ENCODE measurements at places on chromosomes 11 and 22.

GRCh38 chr11:104061853-104062521 is 25.5 kb downstream of the DDI1 start:
- peak; percentile 31 for DNase-seq

DNA sequence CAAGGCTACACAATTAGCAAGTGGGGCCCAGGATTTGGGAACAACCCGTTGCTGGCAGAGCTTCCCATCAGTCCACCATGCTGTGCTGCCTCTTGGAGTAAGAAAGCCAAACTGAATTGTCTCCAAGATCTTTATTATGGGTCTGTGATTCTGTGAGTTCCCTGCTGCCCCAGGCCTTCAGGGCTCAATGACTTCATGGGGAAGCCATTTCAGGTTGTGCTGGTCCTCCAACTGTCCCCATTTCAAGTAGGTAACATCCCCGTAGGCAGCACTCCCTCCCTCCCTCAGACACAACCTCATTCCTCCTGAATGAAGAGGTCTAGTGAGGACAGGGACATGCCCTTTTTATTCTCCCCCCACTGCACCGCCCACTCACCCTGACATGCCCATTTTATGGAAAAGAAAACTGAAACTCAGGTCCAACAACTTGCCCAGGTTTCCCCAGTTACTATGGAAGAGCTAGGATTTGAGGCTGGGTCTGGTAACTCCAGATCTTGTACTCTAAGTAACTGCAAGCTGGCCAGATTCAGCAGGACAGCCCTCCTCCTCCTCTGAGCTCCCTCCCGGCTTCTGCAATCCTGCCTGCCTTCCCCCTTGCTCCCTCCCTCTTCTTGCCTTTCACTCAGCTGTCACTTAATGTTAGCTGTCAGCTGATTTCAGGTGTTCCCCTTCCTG is 8.2 kb upstream of the YWHAH start:
- no peak for DNase-seq

DNA sequence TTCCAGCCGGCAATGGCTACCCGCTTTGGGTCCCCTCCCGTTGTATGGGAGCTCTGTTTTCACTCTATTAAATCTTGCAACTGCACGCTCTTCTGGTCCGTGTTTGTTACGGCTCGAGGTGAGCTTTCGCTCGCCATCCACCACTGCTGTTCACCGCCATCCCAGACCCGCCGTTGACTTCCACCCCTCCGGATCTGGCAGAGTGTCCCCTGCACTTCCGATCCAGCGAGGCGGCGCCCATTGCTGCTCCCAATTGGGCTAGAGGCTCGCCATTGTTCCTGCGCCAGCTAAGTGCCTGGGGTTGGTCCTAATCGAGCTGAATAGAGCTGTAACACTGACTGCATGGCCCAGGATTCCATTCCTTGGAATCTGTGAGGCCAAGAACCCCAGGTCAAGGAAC is 359.9 kb downstream of the CTTN start:
- DNase-seq: no peak

- DNase-seq: no peak
These were observed 6.1 kb downstream of the BRSK2 start for GRCh38 chr11:1395773-1396374.

DNA sequence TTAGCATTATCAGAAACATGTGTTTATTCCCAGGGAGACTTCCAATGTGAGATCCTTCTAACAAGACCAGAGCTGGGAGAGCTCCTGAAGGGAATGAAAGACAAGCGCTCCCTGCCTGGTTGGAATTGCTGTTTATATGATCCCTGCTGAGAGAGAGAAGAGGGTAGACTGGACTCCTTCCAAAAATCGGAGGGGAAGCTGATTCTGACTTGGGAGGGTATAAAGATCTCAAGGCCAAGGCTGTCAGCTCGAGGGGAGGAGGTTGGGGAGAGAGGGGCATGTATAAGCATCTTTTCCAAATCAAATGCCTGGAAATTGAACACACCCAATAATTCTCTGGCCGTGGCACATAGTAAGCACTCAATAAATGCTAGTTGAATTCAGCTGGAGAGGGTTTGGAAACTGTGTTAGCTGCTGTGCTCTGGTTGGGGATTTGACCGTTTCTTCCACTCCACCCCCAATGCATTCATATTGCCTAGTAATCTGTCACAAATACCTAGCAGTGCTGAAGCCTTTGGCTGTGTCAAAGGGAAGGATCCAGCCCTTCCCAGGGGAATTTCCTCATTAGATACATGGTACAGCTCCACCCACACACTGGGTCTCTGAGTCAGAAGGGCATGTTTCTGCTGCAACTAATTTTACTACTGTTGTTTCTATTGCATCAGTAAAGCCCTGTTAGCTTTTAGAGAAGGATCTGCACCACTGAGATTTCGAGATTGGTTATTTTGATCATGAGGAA is 61.5 kb downstream of the CACNG2 start:
- DNase-seq: no peak

DNA sequence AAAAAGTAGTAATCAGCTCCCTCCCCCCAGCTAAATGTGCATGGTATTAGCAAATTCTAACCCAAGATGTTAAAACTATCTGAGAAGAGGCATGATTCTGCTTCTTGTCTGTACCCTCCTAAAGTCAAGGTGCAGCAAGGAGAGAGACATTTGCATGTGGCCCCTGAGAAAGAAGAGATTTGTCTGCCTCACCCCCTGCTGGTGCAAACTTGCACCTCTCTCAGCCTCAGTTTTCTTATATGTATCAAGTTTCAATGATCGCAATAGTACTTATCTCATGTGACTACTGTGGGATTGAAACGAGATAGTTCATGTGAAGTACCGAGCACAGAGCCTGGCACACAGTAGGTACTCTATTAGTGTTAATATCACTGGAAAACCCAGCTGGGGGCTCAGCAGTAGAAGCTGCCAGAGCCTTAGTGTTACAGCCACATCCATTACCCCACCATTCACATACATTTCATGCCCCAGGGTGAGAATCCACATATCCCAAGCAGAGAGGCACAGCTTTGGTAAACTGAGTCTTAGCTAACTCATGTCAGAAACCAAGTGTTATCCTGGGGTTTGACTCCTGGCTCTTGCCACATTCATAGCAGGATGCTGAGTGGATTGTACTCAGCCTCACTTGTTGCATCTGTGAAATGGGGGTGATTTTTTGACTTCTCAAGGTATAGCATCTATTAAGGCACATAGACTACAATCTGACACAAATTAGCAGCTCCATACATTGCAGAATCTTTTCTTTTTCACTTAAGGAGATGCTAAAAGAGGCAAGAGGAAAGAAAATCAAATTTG is 24.9 kb downstream of the CD44 start:
- no peak for DNase-seq

GRCh38 chr11:745428-745827 is 1.8 kb upstream of the TALDO1 start:
- DNase-seq: no peak

GRCh38 chr22:44673406-44673805 is 28.6 kb upstream of the PRR5 start:
- no peak for DNase-seq

- DNase-seq: no peak
These were observed 31.8 kb downstream of the FEZ1 start for GRCh38 chr11:125464270-125464662.

DNA sequence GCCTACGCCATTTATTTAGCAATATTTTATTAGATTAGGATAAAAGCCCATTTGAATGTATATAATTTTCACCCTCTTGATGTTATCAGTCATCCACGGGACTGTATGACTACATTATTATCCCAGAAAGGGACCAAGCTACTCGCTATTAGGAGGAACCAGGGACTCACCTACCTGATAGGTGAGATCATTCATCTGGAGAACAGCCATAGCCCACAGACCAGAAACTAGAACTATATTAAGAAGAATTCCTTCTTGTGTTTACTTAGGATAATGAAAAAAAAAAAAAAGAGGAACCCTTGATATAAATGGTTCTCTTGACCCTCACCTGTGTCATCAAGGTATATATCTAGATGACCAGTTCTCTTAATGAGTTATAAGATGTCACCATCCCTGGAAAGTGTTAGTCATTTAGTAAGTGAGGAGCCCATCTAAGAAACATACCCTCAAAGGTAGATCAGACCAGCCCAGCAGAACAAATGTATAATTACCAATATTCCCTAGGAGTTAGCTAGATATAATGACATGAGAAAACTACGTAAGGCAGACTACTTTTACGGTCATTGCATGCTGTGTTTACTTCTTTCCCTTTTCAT is 8.0 kb downstream of the SIK3 start:
- no peak for DNase-seq

DNA sequence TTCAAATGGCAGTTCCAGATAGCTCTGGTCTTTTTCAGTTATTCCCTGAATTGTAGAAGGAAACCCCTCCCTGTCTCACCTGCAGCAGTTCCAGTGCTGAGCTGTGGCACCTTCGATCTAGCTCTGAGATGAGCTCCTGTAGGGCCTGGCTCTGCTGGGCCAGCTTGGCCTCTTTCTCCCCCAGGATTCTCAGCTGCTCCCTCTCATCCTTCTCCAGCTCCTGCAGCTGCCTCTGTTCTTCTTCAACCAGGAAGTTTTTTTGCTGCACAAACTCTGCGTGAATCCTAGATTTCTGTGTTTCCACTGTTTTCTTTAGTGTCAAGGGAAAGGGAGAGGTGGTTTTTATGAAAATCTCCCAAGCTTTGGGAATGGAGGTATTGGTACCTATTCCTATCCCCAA is 5.3 kb downstream of the TRIM21 start:
- no peak for DNase-seq

GRCh38 chr22:17678817-17679385 is 40.3 kb downstream of the BCL2L13 start:
- DNase-seq: no peak

DNA sequence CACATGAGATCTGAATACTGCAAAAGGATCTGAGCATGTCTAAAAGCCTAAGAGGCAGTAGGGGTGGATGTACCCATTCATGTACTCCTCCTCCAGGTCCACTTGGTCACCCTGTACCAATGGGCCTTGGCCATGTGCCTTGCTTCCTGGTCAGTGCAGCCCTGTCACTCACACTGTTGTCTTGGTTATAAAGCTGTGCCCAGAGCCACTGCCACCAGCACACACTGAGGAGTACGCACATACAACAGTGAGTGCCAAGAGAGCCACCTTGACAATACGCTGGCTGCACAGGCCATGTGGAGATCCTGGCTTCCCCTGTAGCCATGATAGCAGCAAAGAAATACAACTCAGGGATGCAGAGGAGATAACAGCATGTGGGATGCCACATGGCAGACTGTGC is 96.4 kb upstream of the LDLRAD3 start:
- DNase-seq: no peak

GRCh38 chr11:33616552-33616951 is 84.1 kb downstream of the C11orf91 start:
- DNase-seq: no peak

- no peak for DNase-seq
These were observed 15.7 kb downstream of the PIK3IP1 start for GRCh38 chr22:31276426-31277167.

Data from ovary (tissue), 10 donors.